HT-29 (cell line): ENCODE measurements at places on chromosomes 7 and 10.
A peak's percentile ranks its signal among the peaks of the same experiment; 100 is the strongest.

- no peak for DNase-seq
These were observed 74.0 kb downstream of the INHBA start for GRCh38 chr7:41628901-41629300.

DNA sequence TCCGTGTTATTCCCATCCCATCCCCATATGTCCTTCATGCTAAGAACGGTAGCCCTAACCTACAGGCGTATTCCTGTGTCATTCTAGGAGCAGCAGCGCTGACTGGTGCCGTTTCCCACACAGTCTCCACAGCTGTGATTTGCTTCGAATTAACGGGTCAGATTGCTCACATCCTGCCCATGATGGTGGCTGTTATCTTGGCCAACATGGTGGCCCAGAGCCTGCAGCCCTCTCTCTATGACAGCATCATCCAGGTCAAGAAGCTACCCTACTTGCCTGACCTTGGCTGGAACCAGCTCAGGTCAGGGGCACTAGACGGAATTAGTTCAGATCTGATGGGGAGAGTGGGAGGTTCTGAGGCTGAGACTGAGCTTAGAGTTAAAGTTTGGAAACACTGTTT is 20.7 kb downstream of the FAM131B start:
- DNase-seq, result no peak

- no peak for DNase-seq
These were observed 63.8 kb downstream of the UNCX start for GRCh38 chr7:1296356-1296981.

DNA sequence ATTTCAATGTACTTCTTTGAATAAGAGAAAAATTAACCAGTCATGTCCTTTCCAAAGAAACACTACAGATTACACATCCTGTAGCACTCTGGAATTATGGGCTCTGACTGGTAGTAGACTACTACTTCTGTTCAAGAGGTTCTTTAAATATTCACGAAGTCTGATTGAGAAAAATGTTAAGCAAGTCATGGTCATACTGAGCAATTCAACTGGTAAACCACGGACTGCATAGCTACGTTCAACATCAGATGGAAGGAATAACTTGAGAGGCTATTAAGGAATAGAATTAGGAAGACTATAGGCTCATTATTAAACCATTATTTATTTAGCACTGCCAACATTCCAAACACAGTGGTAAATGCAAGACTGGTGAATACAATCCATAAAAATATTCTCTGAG is 160.8 kb downstream of the IMMP2L start:
- no peak for DNase-seq

DNA sequence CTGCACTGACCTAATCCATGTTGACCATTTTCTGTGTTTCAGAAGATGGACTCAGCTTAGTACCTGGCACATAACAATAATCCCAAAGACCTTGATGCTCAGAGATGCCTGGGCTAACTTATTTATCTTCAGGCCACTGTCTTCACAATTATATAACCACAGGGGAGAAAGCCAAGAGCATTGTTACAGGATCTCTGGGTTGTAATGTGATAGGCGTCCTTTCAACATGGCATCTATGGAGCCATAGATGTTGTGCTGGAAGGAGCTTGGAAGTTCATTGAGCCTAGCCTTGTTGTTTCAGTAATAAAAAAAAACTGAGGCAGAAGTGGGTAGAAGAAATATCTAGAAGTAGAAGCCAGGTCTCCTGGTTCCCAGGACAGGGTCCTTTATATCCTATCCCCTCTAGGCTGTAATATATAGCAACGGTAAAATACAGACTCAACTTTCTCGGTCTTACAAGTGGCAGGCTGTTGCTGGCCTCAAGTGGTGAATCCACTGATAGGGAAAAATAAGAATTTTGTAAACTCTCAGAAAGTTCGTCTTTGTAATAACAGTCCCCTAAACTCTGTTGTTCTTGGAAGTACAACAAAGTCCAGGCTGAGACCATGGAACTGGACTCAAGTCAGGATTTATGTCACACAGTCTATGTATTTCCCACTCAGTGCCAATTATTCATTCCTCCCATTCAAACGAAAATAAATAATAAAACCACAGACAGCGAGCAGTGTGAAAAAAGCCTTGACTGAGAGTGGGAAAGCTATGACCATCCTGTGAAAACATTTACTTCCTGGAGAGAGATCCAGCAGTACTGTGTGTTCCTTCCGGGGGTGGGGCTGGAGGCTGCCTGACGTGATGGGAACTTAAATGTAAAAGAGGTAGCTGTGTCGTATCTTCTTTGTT is 277.6 kb downstream of the REEP3 start:
- peak; percentile 42 for DNase-seq

GRCh38 chr10:72058989-72059842 is 29.1 kb downstream of the SPOCK2 start:
- DNase-seq, result no peak

GRCh38 chr7:37982423-37982822 is 62.0 kb downstream of the EPDR1 start:
- DNase-seq, result no peak

- DNase-seq, result no peak
These were observed 2.6 kb downstream of the GJD4 start for GRCh38 chr10:35607475-35608327.

GRCh38 chr10:101529725-101530553 is 58.1 kb downstream of the POLL start:
- DNase-seq, result no peak
